Stimulated activated naive CD4-positive, alpha-beta T cell treated with Interleukin-2 at 50 U/mL for 16 hours (primary cell): ENCODE measurements at places on chromosomes 3 and 15.

- DNase-seq, result no peak
Observed at GRCh38 chr3:150469031-150469930, 61.2 kb downstream of the TSC22D2 start.

DNA sequence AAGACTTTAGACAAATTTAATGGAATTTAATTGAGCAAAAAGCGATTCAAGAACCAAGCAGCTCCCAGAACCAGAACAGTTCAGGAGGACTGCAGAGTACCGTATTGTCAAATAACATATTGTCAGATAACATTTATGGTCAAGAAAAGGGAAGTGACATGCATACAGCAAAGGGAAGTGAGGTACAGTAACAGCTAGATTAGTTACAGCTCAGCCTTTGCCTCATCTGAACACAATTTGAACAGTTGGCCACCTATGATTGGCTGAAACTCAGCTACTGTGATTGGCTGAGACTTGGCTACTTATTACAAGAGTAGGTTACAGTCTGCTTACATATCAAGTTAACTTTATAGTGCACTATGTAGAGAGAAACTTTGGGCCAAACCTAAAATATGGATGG lies 21.9 kb downstream of the ZFAND6 start:
- no peak for DNase-seq

- no peak for DNase-seq
Observed at GRCh38 chr3:137180220-137180619, 222.4 kb downstream of the IL20RB start.

DNA sequence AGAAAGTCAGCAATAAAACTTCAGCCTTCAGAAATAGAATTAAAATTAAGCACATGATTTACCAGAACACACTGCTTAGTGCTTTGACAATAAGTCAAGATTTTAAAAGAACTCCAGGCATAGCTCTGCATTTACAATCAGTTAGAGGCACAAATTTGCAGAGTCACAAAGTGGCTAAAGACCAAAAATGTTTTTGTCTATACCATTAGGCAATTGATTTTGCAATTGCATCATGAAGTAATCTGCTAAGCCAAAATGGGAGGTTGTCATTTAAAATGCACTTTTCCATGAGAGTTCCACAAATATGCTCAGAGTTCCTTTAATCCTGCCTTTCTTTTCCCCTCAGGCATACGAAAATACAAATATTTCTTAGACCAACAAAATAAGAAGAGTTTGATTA lies 10.1 kb upstream of the DCP1A start:
- no peak for DNase-seq

GRCh38 chr3:64054488-64054887 lies 31.2 kb upstream of the PSMD6 start:
- DNase-seq, result no peak

- no peak for DNase-seq
Observed at GRCh38 chr3:23549148-23549910, 256.4 kb upstream of the UBE2E1 start.
